ENCODE measurements at places on chromosomes 11 and 22.

DNA sequence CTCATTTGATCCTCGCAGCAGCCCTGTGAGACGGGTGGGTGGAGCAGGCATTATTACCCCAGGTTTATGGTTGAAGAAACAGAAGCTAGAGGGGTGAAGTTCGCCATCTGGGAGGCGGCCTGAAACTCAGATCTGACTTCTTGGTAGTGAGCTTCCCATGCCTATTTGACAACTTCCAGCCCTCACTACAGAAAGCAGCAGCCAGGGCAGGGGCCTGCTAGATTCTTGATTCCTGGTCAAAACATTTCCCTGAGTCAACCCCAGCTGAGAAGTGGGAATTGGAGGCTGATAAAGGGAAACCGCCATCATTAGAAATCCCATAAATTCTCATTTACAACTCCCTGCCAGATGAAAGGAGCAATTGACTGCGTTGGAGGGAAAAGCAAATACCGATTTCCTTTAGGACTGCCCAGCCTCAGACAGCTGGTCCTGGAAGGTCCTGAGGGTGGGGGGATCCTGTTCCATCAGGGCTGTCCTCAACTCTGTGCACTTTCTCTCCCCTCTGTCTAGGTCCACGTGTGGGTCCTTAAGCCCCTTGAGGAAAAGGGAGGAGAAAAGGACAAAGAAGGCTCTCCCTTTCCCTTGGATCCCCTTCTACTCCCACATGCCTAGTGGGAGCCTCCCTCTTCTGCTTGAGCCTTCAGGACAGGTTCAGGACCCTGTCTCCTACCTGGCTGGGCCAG is 10.2 kb upstream of the NECTIN1 start:
- peak; percentile 87 for DNase-seq

- DNase-seq: no peak
These were observed 66.6 kb upstream of the TP53I11 start for GRCh38 chr11:45017329-45017728.

DNA sequence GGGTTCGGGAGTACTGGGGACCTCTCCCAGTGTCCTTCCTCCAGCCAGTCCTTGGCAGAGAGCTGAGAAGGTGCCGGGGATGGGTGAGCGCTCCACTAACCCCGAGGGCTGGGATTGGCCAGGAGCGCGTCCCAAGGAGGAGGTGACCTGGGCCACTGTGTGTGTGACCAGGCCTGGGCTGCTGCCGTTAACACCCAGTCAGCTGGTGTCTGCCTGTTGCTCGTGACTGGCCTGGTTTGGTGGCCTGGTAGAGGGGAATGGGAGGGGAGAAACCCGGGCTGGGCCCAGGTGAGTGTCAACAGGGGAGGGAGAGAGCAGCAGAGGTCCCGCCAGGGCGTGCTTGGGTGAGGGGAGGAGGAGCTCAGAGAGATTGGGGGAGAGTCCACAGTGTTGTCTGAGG is 29.9 kb upstream of the GRAMD4 start:
- no peak for DNase-seq

DNA sequence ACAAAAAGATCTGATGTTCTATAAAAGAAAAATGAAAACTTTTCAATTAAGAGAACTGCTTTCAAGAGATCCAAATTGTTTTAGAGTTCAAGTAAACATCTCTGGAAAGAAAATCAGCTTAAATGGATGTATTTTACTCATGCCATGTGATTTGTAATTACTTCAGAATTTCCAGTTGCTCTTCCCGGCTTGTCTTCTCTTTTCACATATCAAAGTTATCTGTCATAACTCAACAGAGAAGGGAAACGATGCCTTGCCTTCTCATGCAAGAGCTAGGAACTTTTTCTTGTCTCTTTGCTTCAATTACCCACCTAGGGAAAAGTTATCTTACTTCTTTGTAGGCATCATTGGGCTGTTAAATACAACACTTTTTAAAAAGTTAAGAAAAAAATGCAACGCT is 255.2 kb upstream of the POU2AF2 start:
- DNase-seq: no peak

- DNase-seq: no peak
These were observed 225.0 kb downstream of the BLID start for GRCh38 chr11:121890946-121891515.

All from DMS153 (cell line).